PC-3 (cell line): ENCODE measurements at places on chromosomes 5 and 9. TPM values are rescaled to one million over a fixed set of nuclear protein-coding genes. Genes with fewer than 3 reads are reported as not detected.

Gene GARNL3
- 15.2 and 15.5 TPM in 2 replicates for total RNA-seq

Gene TSSK1B
- total RNA-seq: 0.33 TPM in 1 of 2 replicates, not detected in the other

Gene PPIC
- 8.8 and 14.6 TPM in 2 replicates for total RNA-seq

Gene WHRN
- total RNA-seq: 10.5 and 15.3 TPM in 2 replicates

Gene MOB3B
- total RNA-seq: 2.6 TPM in 2 replicates

Gene STK10
- total RNA-seq: 25.7 and 30.1 TPM in 2 replicates

Gene GMCL2
- total RNA-seq: not detected in 2 replicates

Gene GRM6
- not detected in 2 replicates for total RNA-seq

Gene RHOBTB3
- 14.2 and 16.3 TPM in 2 replicates for total RNA-seq

Gene PCDHB12
- 0.15 and 0.63 TPM in 2 replicates for total RNA-seq

Gene TNC
- 60.1 and 71.0 TPM in 2 replicates for total RNA-seq

DNA sequence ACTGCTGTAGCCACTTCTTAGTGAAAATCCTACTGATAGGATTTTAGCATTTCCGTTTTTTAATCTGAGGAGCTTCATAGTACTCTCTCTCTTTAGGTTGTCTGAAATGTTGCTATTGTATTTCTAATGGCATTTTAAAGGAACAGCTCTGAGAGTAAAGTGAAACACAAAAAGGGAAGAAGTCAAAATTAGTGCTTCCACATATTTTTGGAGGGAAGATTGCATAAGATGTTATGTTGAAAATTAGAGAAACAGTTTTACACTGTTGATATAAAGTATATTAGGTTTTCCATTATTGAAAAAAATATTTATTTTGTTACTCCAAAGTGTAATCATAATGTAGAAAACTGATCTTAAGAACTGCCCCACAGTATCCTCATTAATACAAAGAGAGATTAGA, 525.1 kb downstream of the TAF11L14 start:
- no peak for DNase-seq
- no peak overlapping the region for H3K4me3 ChIP-seq
- no peaks in the 10 kb centered on the region for H3K27me3 ChIP-seq
- no peaks in the 10 kb centered on the region for H3K36me3 ChIP-seq

GRCh38 chr5:99827136-99827535, 708.0 kb upstream of the FAM174A start:
- no peaks in the 10 kb centered on the region for H3K36me3 ChIP-seq
- no peak overlapping the region for H3K27ac ChIP-seq
- H3K4me1 ChIP-seq: no peaks in the 10 kb centered on the region
- H3K4me3 ChIP-seq: no peak overlapping the region
- no peak for DNase-seq
- H3K27me3 ChIP-seq: no peaks in the 10 kb centered on the region

- no peak overlapping the region for H3K4me3 ChIP-seq
- peak; percentile 14 for DNase-seq
These were observed 427.2 kb downstream of the SPOCK1 start for GRCh38 chr5:137071931-137072330.

DNA sequence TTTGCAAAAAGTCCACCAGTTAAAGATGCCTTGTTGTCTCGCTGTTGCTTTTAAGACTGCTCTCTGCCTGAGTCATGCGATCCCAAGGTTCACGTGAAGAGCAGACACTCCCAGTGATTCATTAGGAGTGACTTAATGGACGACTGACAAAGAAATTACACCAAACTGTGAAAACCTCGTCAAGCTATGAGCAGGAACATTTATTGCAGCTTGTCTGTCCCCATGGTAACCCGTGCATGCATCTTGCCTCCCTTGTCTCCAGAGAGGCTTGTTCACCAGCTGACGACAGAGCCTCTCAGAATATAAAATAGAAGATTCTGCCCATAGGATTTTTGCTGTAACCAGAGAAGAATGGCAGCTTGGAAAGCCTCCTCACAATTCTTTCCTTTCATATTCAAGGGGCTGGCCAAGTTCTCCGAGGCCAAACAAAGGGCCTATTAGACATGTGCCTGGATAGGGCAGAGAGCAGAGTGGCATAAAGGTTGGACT, 352.7 kb downstream of the SPOCK1 start:
- peaks cover 52% of the 10 kb centered on the region for H3K4me1 ChIP-seq
- no peaks in the 10 kb centered on the region for H3K36me3 ChIP-seq
- H3K27ac ChIP-seq: peak overlapping the region; percentile 54
- peak; percentile 74 for DNase-seq
- H3K27me3 ChIP-seq: no peaks in the 10 kb centered on the region
- H3K4me3 ChIP-seq: no peak overlapping the region

DNA sequence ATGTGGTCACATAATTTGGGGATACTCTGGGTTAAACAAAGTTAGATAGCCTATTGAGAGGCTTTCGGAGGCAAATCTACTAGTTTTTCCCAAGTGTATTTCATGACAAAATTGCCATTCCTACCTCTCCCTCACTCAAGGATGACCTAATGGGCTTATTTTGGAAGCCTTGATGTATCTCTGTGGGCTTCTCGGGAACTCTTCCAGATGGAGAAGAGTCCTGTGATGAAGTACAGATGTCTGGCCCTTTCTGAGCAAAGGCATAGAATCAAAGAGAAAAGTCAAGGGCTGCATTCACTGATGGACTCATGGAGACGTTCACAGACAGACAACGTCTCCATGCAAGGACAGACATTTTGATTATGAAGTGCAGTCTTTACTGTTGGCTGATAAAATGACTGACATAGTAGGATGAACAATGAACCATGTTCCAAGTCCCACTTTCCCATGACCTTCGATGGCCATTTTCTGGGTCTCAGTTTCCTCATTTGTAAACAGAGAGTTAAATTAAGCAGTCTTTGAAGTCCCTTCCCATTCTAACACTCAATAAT, 347.2 kb upstream of the CD180 start:
- no peak overlapping the region for H3K27ac ChIP-seq
- no peaks in the 10 kb centered on the region for H3K36me3 ChIP-seq
- no peaks in the 10 kb centered on the region for H3K27me3 ChIP-seq
- DNase-seq: no peak

DNA sequence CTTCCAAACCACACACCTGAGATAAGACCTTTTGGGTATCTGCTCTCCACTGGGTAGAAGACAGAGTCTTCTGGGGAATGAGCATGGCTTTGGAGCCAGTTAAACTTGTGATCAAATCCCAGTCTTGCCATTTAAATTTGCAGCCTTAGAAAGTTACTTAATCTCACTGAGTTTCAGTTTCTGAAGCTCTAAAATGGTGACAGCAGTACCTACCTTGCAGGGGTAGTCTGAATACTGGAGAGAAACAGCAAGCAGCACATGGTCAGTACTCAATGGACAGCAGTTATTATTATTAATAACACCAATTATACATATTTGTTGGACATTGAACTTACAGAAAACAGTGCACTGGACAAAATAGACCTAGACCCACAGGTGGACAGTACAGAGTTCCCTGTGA, 260.9 kb downstream of the MAN2A1 start:
- no peaks in the 10 kb centered on the region for H3K36me3 ChIP-seq
- H3K27me3 ChIP-seq: no peaks in the 10 kb centered on the region
- no peak for DNase-seq
- peaks cover 3% of the 10 kb centered on the region; the same call in 1 of the 2 replicates for H3K4me1 ChIP-seq

- no peak for DNase-seq
- no peak overlapping the region for H3K27ac ChIP-seq
- H3K4me3 ChIP-seq: no peak overlapping the region
- H3K27me3 ChIP-seq: no peaks in the 10 kb centered on the region
These were observed 260.4 kb downstream of the CWC27 start for GRCh38 chr5:65029178-65029577.

DNA sequence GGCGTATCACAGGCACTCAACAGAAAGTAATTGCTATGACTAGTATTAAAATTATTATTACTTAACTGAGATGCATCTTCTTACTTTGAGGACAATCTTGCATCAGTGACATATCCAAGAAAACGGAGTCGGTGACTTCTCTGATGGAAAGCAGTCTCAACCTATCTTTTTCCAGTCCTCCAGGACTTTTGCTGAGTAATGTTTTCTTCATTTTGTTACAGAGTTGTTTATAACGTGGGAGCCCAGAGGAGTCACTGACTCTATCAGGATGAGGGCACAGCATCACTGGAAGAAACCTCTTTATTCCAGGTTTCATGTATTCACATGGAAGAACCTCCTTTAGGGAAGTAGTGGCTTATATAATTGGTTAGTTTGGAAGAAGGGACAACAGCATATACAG, 51.5 kb upstream of the MELK start:
- DNase-seq: no peak
- no peak overlapping the region for H3K4me3 ChIP-seq
- H3K27ac ChIP-seq: no peak overlapping the region
- no peaks in the 10 kb centered on the region for H3K36me3 ChIP-seq
- no peaks in the 10 kb centered on the region for H3K4me1 ChIP-seq

- H3K4me1 ChIP-seq: no peaks in the 10 kb centered on the region
- H3K27ac ChIP-seq: no peak overlapping the region
- no peak for DNase-seq
- no peaks in the 10 kb centered on the region for H3K27me3 ChIP-seq
These were observed 1.0 kb downstream of the FOXE1 start for GRCh38 chr9:97853844-97854695.

DNA sequence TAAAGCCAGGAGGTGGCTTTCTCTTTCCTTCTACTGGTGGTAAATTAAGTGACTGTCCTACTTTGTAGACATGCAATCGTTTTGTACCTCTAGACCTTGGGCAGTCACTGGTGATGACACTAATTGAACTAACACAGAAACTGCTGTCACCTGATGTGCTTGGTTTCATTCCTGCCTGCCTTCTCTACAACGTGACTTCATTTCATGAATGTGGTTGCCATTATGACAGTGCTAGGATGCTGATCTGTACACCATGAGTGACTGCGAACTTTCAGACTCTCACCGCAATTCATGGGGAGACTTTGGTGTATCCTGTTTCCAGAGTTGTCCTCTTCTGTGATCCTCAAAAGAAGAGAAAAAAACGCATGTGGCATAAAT, 47.5 kb downstream of the UBE2QL1 start:
- no peaks in the 10 kb centered on the region for H3K36me3 ChIP-seq
- DNase-seq: no peak
- H3K27ac ChIP-seq: no peak overlapping the region

DNA sequence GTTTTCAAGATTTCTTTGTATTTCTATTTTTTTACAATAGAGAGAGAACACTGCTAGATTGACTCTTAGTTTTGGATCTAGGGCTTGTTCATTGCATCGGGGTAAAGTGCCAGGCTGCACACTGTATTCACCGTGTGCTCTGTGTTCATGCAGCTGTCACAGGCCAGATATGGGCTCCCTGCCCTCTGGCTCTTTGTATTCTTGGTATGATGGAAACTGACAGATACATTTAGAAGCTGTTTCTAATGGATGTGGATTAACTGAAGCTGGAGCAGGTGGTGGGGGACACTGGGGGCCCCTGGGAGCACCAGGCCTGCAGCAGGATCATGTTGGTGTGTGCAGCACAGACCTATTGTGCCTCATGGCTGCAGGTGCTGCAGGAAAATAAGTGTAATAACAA, 28.0 kb downstream of the SLC36A1 start:
- no peak for DNase-seq
- no peaks in the 10 kb centered on the region for H3K4me1 ChIP-seq
- no peak overlapping the region for H3K4me3 ChIP-seq
- H3K27ac ChIP-seq: no peak overlapping the region
- no peaks in the 10 kb centered on the region for H3K27me3 ChIP-seq

DNA sequence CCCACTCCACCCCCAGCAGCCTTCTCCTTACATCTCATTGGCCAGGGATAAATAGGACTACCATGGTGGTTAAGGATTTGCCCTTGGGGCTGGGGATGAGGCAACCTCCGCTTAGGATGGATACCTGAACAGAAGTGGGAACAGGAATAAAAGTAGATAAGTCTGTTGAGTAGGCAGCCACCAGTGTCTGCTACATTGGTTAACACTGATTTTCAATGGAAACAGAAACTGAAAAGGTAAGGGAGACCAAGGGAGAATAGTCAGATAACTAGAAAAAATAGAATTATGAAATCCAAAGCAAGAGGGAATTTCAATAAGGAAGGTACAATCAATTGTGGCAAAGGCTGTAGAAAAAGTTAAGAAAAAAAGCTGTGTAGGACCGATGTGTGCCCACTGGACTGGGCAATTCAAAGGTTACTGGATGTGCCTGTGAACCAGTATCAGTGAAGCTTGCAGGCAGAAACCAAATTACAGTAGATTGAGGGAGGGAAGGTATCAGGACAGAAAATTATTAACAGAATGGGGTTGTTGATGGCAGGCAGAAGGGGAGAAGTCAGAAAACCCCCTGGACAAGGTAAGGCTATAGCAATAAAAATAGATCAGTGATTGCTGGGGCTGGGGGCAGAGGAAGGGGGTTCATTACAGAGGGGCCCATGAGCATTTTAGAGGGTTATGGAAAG, 48.7 kb downstream of the DNAJC21 start:
- no peak overlapping the region for H3K4me3 ChIP-seq
- DNase-seq: no peak
- no peaks in the 10 kb centered on the region for H3K4me1 ChIP-seq

- H3K4me1 ChIP-seq: peaks cover 66% of the 10 kb centered on the region
- no peaks in the 10 kb centered on the region for H3K36me3 ChIP-seq
- peak; percentile 56 for DNase-seq
- no peak overlapping the region for H3K4me3 ChIP-seq
- H3K27me3 ChIP-seq: no peaks in the 10 kb centered on the region
- H3K27ac ChIP-seq: peak overlapping the region; percentile 67
These were observed 58.6 kb downstream of the TMC1 start for GRCh38 chr9:72579880-72580550.

DNA sequence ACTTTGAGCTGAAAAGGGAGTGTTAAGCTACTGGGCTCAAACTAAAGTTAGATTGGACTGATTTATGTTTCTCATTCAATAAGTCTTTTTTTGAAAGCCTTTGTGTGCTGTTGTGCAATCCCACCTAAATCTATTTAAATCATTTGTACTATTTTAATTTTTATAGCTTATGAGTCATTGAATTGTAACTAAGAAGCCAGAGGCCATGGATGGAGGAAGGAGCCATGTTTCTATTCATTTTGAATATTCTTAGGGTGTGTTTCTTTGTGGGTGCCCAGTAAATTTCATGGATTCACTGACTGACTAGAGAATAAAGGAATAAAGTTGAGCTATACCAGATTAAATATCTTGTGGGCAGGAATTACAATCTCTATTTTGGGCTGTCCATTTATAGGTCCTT, 238.5 kb downstream of the KIF4B start:
- no peaks in the 10 kb centered on the region for H3K27me3 ChIP-seq
- no peaks in the 10 kb centered on the region for H3K36me3 ChIP-seq
- no peak overlapping the region for H3K27ac ChIP-seq
- H3K4me3 ChIP-seq: no peak overlapping the region

DNA sequence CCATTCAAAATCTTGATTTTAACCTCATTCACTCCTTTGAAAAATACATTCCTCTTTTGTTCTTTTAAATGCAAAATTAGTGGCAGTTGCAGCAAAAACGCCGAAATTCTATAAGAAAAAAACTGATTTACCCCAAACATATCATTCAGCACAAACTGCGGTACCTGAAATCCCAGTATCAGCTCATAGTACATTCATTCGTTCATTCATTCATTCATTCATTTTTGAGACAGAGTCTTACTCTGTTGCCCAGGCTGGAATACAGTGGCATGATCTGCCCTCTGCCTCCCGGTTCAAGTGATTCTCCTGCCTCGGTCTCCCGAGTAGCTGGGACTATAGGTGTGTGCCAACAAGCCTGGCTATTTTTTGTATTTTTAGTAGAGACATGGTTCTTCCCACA, 20.4 kb downstream of the FBLL1 start:
- H3K27ac ChIP-seq: no peak overlapping the region
- peaks cover 12% of the 10 kb centered on the region; the same call in 1 of the 2 replicates for H3K36me3 ChIP-seq
- H3K27me3 ChIP-seq: no peaks in the 10 kb centered on the region

- H3K36me3 ChIP-seq: peaks cover 11% of the 10 kb centered on the region
- H3K4me3 ChIP-seq: no peak overlapping the region
- H3K27me3 ChIP-seq: no peaks in the 10 kb centered on the region
- DNase-seq: no peak
These were observed 4.3 kb downstream of the SURF2 start for GRCh38 chr9:133360400-133361393.
